ENCODE measurements at places on chromosomes 5 and 9.

DNA sequence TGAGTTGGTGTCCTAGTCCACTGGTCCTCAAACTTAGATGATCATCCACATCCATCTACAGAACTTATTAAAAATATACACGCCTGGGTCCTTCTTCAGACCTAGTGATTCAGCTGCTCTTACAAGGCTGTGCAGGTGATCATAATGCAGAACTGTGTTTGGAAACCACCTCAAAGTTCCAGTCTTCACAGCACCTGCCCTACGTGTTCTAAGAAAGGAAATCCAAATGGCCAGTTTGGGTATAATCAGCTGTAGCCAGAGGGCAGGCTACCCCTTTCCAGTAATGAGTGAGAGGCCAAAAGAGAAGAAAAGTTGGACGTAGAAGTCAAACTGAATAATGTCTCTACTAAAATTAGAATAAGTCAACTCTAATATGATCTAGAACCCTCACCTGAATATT is 15.4 kb downstream of the REEP5 start:
- no peak for DNase-seq

DNA sequence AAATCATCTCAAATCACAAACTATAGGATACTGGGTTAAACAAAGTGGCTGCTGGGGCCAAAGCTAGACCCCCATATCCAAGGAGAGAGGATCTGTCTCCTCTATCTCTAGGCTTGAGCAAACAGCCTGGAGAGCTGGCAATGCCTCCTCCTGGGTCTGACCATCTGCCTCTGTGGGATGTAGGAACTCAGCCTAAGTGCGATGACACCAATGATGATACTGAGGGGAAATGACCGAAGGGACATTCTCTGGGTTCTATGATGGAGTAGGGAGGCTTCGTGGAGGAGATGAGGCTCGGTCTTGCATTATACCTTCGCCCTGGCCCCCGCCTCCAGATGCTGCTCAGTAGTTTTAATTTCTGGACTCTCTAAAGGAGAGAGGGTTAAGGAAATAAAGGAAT is 9.3 kb upstream of the SPATA24 start:
- no peak for DNase-seq

- DNase-seq, result no peak
These were observed 4.8 kb downstream of the PHAX start for GRCh38 chr5:126605525-126605924.

GRCh38 chr9:110763568-110763967 is 95.0 kb downstream of the MUSK start:
- no peak for DNase-seq

DNA sequence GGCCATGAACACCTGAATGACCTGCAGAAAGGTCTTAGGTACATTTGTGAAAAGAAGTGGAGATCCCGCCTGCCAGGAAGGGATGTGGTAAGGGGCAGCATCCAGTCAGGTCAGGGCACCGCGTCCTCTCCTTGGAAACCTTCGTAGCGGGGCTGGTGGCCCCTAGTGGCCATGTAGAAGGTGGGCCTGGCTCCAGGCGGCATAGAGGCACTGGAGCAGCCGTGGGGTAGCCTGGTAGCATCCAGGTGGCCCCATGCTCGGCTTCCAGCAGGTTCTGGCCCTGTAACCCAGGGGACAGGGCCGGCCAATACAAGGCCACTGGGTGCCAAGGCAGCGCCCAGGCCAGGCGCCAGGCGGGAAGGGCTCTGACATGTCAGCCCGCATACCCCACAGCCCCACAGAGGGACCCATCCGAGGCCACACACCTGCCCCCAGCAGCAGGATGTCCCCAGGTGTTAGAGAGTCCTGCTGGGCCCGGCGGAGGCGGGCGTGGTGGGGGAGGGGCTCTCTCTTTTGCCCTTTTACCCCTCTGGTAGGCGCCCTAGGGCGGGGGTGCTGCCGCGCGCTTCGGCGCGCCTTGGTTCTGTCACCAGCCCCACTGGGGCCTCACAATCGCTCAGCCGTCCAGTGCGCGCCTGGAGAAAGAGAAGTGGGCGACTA is 58.3 kb upstream of the SPATA31E1 start:
- DNase-seq, result no peak

- no peak for DNase-seq
These were observed 89.7 kb upstream of the ZNF366 start for GRCh38 chr5:72596956-72597355.

DNA sequence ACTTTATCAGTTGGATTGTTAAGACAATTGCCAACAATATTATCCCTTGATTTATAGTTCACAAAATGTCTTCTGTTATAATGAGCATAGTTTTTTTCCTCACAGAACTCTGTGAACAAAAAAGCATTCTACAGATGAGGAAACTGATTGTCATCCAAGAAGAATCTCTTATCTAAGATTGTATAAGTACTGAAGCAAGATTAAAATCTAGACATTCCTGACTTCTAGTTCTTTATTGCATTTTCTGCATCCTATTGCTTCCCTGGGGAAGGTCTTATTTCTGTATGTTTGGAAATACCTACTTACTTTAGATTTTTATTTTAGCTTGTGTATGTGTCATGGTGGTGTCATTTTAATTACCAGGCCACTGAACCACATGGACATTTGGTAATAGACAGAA is 884.9 kb upstream of the WWC1 start:
- no peak for DNase-seq

DNA sequence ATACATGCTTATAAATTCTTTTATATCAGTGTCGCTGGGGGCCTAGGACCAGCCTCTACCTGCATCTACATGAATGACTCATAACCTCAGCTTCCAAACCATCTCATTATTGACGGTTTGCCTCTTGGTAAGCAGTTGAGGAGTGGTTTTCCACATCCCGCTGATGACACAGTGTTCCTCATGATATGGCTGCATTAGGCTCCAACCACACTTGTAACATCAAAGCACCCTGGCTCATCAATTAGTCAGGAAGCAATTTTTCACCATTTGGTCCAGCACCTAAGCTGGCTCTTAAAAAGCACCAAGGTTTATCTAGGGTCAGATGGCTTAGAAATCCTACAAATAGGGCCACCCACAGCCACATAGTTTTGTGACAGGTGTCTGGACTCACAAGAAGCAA is 402.4 kb downstream of the ARHGEF28 start:
- DNase-seq, result no peak

GRCh38 chr9:135657416-135657815 is 5.7 kb upstream of the LCN9 start:
- no peak for DNase-seq

DNA sequence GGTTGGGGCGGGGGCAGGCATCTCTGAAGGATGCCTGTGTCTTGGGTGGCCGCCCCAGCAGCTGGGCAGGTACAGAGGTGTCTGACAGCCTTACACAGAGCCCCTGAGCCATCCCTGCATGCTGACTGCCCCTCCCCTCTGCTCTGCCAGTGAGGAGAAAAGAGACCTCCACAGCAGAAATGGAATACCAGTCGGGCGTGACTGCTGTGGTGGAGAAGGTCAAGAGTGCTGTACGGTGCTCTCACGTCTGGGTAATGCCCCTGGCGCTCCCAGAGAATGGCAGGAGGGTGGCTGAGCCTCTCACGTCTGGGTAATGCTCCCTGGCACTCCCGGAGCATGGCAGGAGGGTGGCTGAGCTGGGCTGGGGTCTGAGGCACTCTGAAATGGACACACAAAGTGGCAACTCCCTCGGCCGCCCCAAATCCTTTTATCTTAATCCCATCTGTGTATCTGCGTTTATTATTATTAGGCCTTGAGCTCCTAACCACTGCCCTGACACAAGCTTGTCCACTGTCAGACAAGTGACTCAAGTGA is 2.5 kb upstream of the RABL6 start:
- DNase-seq, result no peak

- no peak for DNase-seq
These were observed 73.4 kb downstream of the PHAX start for GRCh38 chr5:126674145-126674544.

GRCh38 chr9:38482918-38483592 is 58.8 kb upstream of the IGFBPL1 start:
- DNase-seq, result no peak

- DNase-seq, result no peak
These were observed 571.5 kb downstream of the PDE4D start for GRCh38 chr5:59322058-59322457.

GRCh38 chr5:4313138-4313537 is 717.5 kb downstream of the IRX1 start:
- DNase-seq, result no peak

- no peak for DNase-seq
These were observed 80.0 kb downstream of the AK8 start for GRCh38 chr9:132797861-132798659.

GRCh38 chr5:174612686-174613085 is 111.7 kb upstream of the MSX2 start:
- no peak for DNase-seq

DNA sequence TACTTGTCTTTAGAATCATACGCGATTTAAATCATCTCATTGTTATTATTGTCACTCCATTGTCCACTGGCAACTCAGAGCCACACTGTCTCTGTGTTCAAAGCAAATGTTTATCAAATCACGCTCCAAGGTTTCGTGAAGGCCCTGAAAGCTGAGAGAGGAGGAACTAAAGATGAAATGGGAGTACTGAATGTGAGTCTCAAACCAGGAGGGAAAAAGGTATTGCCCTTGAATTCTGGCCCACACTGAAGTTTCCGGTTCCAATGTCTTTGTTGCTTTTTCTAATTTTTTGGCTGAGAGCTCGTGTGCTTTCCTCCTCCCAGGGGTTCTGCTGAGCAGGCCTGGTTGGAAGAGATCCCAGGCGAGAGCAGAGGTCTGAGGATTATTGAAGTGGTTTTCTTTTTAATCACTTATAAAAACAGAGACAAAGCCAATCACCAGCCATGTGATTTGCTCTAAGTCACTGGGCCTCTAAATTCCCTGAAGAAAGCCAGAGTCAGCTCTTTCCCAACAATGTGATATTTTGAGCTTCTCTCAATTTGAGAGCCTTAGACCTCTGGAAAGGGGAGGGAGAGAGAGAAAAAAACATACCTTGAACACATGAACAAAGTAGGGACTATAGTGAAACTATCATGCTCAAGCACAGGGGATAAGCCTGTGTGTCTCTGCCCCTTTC is 420.8 kb upstream of the GRAMD2B start:
- DNase-seq, result no peak

DNA sequence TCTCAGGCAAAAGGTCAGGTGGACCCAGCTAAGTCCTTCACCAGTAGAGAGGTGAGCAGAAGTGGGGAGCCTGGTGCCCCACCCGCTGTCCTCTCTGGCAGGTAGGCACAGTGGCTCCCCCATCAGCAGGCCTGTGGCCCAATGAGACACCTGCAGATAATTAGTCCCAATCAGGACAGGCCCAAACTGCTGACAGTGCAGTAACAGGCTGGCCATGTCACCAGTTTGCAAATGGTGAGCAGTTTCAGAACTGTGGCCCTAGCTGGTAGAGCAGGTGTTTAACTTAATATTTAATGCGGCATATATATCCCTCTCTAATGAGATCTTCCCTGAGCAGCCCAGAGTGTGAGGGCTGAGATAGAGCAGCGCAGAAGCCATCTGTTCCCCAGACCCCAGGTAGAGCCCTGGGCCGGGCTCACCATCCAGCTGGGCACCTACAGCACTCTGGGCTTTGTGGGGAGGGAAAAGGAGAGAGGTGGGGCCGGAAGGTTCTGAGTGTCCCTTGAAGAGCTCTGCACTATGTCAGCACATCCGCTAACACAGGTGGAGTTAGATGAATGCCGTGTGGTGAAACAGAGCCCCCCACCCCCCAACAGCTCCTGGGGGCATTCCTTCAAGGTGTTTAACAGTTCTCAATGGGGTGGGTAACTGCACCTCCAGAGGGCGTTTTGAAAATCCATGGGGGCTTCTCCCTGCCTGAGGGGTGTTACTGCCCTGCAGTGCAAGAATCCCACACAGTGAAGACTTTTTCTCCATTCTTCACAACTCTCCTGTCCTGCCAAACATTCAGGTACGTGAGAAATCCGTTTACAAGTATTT is 120.5 kb downstream of the PAX5 start:
- no peak for DNase-seq

- no peak for DNase-seq
These were observed 57.8 kb upstream of the FBXL7 start for GRCh38 chr5:15442193-15442570.

DNA sequence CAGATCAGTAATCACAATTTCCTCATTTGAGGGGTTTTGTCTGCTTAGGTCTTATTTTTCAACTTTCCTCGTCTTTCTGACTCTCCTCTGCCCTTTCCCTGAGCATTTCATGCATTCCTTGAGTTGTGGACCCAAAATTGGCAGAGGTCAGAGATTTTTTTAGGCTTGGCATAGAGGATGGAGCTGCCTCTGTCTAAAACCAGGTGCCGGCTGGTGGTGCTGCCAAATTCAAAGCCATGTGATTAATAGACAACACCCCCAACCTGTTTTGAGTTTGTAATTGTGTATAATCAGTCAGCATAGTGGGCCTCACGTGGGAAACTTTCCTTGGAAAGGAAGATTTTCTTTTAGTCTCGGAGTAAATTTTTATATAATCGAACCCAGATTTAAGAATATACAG is 39.6 kb downstream of the TJP2 start:
- no peak for DNase-seq

All from stimulated activated CD8-positive, alpha-beta memory T cell treated with anti-CD3 and anti-CD28 coated beads, Interleukin-4, amount 100 ng/mL, for 1 hour (primary cell).